ENCODE measurements at places on chromosomes 12 and 14. TPM values are rescaled to one million over a fixed set of nuclear protein-coding genes. Genes with fewer than 3 reads are reported as not detected.

Gene PAX9
- 3.8 TPM for total RNA-seq

Gene GLS2
- not detected for total RNA-seq

Gene CLEC2A
- total RNA-seq = not detected

Gene SLC22A17
- total RNA-seq = 1.7 TPM

Gene ERBB3
- not detected for total RNA-seq

Gene TSPAN19
- not detected for total RNA-seq

Gene CLMN
- total RNA-seq = 4.7 TPM

Gene AQP6
- total RNA-seq = not detected

Gene SMCO3
- total RNA-seq = 0.16 TPM

Gene COPS7A
- total RNA-seq = 80.2 TPM

Gene SLC25A47
- not detected for total RNA-seq

Gene TAS2R7
- total RNA-seq = not detected

Gene RHEBL1
- 0.34 TPM for total RNA-seq

Gene ZDHHC22
- total RNA-seq = 0.03 TPM

Gene CCDC184
- 11.9 TPM for total RNA-seq

Gene CIT
- 33.7 TPM for total RNA-seq

Gene LBHD2
- total RNA-seq = 0.82 TPM

Gene AGAP2
- total RNA-seq = 0.89 TPM

Gene PIANP
- not detected for total RNA-seq

Gene NEMF
- 42.7 TPM for total RNA-seq

Gene OR4E2
- not detected for total RNA-seq

Gene CAPS2
- 1.9 TPM for total RNA-seq

Gene RD3L
- total RNA-seq = not detected

Gene PLCZ1
- total RNA-seq = not detected

Gene ALDH1L2
- total RNA-seq = 0.25 TPM

Gene PRR4
- total RNA-seq = not detected

Gene PTHLH
- total RNA-seq = 4.4 TPM

Gene GALNT8
- total RNA-seq = not detected

Gene LAG3
- 0.13 TPM for total RNA-seq

Gene NYNRIN
- total RNA-seq = 1.2 TPM

Gene RNASE1
- total RNA-seq = not detected

Gene UBE3B
- total RNA-seq = 4,080 TPM

Gene SIX4
- total RNA-seq = 4.2 TPM

Gene KITLG
- total RNA-seq = 3.1 TPM

Gene FGF6
- total RNA-seq = not detected

Gene CHD8
- total RNA-seq = 41.0 TPM
